ENCODE measurements at places on chromosomes 2 and 18.
A peak's percentile ranks its signal among the peaks of the same experiment; 100 is the strongest.

DNA sequence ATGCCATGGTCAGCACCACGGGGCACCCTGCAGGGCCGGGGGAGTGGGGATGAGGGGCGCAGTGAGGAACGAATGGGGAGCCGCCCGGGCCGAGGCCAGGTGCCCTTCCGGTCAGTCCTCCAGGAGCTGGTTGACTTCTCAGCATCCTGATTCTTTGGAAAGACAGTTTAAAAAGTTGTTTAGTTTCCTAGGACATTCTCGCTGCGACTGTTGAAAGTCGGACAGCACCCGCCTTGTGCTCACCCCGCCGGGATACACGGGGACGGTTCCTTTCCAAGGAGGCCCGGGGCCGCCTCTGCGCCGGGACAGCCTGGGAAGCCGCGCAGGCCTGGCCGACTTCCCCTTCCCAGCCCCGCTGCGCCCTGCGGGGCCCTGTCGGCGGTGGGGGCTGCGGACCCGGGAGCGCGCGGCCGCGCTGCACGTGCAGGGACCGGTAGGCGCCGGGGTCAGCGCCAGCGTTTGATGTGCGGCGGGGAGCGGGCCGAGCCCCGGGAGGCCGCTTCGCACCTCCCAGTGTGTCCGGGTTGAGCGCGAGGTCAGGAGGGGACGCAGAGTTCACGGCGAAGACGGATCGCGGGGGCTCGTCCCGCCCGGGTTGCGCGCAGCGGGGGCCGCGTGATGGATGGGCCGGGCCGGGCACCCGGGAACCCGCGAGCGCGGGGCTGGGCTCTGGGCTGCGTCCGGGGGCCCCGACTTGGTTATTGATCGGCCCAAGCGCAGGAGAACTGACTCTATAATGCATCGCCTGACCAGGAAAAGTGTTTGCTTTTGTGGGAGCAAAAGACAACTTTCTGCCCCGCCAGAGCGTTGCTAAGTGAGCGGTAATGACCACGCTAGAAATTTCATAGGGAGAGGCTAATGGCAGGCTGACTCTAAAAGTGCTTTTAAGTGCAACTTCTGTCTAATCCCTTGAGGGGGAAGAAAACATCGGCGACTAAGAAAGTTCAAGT, 28.0 kb upstream of the SMIM21 start:
- no peak for DNase-seq

GRCh38 chr2:204753841-204754240, 208.6 kb downstream of the PARD3B start:
- DNase-seq, result no peak

DNA sequence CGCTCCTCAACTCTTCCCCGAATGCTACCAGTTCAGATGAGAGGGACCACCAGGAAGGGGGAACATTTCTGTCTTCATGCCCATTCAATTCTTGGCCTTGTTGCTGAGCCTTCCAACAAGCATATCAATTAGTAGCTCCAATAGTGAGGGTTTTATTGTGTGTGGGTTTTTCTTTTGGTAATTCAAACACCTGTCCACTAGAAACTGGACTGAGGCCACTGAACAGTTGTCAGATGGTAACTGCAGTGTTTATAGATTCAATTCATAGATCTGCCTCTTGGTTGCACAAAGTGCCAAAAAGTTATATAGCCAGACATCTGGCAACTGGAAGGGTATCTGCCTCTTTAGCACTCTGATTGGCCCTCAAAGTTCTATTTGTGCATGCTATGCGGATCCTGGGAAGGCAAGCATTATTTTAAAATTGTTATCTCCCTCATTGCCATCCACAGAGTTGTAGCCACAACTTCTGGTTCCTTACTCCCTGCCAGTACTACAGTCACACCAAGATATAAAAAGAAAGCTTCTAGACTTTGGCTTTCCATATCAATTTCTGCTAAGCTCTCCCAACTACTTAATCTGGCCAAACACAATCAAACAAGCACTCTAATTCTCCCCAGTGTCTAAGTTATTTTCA, 83.3 kb upstream of the ZNF521 start:
- no peak for DNase-seq

DNA sequence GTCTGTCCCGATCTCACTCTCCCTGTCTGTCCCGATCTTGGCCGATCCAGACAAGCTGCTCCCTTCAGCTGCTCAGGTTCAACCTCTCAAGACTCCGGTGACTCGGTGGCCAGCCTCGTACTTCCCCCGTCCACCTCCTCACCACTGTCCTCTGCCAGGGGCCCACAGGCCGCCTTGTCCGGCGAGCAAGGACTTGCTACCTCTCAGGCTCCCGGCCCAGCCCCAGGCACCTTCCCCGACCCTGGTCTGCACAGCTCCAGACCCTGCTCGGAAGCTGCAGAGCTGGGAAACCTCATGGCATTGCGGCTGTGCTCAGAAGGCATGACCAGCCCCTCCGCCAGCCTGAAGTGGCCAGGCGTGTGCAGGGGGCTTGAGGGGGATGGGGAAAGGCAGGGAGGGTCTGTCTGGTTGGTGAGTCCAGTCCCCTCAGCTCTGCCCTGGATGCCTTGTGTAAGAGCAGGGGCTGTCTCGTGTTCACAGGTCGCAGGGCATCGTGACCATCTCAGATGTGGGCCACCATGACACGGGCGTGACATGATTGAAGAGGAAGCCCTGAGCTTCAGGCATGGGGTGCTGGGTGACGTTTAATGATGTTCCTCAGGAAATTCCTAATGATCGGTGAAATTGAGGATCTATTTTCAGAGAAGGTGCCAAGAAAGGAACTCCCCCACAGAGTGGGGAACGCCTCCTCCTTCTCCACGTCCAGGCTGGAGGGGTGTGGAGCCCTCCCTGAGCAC, 121.2 kb upstream of the CTDP1 start:
- no peak for DNase-seq

DNA sequence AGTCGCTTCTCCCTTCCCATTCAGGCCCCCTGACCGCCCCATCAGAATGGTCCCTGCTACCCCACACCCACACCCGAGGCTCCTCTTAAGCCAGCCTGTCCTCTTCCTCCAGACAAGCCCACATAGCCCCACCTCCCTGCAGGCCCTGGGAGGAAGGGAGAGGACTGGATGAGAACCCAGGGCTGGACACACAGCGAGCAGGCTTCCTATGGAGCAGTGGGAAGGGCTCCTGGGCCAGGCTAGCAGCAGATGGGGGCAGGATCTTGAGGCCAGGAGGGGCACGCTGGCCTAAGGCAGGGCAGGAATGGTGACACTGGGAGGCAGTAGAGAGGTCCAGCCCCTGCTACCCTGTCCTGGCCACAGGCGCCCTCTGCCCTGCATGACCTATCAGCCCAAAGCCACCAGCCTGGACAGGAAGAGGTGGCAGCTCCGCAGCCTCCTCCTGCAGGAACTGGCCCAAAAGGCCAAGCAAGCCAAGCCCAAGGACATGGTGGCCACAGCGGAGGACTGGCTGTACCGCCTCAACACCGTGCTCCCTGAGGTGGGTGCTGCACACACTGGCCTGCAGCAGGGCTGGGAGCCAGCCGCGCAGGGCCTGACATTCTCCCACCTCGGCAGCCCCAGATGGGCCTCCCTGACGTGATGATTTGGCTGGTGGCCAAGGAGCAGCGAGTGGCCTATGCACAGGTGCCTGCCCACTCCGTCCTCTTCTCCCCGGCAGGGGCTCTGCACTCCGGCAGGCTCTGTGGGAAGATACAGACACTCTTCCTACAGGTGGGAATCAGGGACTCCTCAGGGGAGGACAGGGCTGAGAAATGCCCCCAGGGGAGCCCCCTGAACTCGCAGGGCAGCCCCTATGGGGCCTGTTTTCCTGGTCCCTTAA, 43.3 kb downstream of the FER1L5 start:
- DNase-seq, result no peak

DNA sequence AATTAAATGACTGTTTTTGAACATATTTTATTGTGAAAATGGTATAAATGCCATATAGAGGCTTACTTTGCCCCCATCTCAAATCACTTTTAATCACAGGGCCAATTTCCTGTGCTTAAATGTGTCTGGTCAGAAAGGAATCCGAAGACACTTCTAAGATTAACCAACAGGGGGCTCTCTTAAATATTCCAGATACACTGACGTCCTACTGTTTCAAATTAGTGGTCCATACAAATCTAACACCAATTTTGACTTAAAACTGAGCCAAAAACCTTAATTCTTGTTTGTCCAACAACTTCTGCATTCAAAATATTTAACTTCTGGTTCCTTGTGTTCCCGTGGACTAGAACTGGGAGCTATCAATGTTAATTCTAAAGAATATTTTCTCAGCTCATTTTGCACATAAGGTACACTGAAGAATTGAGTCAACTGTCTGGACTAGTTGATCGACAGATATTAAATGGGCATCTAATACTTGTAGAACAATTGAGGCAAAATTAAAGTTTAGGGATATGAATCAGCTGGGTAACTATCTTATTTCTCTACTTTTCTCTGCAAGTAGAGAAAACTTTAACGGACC, 557.5 kb downstream of the ARHGAP15 start:
- DNase-seq, result peak; percentile 48

- DNase-seq, result no peak
These were observed 286.4 kb upstream of the NCKAP5 start for GRCh38 chr2:133854603-133855200.

DNA sequence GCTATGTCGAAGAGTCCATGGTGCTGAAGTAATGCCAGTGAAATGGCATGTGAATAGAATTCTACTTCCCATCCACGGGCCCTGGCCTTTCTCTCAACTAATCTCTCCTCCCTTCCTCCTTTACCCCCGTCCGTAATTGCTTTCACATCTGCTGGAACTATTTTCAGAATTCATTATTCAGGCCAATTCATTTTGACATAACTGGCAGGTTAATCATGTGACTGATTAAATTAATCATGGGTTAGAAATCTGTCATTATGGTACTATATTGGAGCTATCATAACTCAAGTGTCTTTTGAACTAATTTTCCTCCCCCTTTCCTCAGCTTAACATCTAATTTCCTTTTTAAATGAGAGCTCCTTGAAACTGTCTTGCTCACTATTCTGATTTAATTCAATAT, 66.9 kb downstream of the ZDBF2 start:
- DNase-seq, result no peak

DNA sequence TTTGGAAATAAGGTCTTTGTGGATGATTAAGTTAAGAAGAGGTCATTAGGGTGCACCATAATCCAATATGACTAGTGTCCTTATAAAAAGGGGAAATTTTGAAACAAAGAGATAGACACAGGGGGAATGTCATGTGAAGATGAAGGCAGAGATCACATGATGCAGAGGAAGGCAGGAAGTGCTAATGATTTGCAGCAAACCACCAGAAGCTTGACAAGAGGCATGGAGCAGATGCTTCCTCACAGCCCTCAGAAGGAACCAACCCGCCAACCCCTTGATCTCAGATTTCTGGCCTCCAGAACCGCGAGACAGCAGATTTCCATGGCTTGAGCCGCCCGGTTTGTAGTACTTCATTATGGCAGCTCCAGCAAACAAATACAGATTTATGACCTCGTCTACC, 17.4 kb upstream of the SMARCAL1 start:
- DNase-seq, result no peak

DNA sequence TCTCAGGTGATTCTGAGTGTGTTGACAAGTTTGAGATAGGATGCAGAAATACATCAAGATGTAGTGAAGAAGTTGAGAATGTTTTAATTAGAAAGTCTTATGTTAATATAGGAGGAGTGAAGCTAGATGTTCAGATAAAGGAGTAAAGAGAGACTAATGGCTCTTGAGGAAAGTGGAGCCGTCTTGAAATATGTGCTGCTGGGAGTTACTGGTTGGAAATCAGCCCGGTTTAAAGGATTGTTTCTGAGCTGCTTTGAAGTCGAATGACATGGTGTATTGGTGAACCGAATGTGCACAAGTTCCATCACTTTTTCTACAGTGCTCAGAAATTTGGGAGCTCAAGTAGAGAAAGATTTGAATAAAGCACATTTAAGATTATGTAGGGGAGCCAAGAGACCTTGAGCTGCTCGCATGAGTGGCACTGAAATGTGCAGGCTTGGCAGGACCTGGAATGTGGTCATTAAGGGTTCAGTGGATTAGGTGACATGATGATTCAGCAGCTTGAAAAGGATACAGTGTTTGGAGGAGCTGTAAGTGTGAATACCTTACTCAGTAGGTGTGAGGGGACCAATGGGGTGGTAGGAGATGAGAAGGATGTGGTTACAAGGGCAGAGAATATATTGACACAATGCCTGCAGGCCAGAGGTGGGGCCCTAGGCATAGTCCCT, 68.6 kb downstream of the CAB39 start:
- DNase-seq, result no peak

- DNase-seq, result peak; percentile 17
These were observed 74.3 kb downstream of the TFCP2L1 start for GRCh38 chr2:121210691-121211090.

- no peak for DNase-seq
These were observed 59.7 kb upstream of the SALL3 start for GRCh38 chr18:78919956-78920355.

DNA sequence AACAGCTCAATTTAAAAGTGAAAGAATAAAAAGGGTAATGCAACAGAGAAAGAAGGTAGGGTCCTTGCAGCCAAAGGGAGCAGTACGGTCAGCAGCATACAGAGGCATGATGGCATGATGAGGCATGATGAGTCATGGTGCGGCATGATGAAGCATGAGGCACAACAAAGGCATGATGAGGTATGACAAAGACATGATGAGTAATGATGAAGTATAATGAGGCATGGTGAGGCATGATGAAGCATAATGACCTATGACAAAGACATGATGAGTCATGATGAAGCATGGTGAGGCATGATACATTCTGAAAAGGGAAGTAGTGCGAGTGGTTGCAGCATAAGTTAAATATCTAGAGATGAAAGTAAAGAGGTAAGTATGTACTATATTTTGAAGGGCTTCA, 673.2 kb downstream of the TMEM182 start:
- peak; percentile 86 for DNase-seq

- DNase-seq, result no peak
These were observed 444.2 kb downstream of the EIPR1 start for GRCh38 chr2:2933426-2933825.

DNA sequence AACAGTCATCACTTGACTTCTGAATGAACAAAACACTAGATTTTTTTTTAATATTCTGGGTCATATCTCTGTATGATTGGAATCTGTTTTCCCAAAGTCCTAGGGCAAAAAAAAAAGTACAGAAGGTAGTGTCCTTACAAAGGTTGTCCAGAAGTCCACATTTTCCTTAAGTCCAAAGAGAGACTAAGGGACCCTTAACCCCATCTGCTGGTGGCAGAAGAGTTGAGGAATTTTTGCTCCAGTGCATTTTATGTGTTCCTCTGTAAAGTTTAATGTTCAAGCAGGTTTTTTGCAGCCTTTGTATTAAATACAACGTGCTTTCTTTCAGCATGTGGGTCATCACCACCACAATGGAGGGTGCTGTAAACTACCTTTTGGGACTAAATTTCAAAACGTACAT, 215.9 kb downstream of the SP3 start:
- peak; percentile 34 for DNase-seq

GRCh38 chr18:75122334-75122958, 86.5 kb downstream of the PTGR3 start:
- DNase-seq, result no peak

DNA sequence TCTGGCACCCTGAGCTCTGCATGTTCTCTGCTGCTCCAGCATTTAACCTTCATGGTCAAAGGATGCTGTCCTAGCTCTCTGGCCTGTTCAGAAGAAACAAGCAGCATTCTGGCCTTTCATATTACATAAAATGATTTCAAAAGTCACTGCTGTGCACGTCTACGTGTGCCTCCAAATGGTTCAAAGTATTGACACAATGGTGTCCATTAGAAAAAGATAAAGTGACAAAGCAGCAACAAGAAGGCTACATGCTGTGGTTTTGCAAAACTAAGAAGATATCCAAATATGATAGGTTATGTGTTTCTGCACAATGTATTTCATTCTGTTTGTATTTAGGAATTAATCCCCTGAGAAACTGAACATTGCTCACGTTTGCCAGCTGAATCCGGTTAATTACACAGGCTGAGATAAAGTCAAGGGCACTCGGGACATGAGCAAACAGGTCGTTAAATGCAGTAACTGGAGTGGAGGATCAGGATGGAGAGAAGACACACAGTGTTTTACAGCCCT, 258.5 kb downstream of the DOK6 start:
- DNase-seq, result no peak
